ENCODE measurements at places on chromosomes 2 and 18.

DNA sequence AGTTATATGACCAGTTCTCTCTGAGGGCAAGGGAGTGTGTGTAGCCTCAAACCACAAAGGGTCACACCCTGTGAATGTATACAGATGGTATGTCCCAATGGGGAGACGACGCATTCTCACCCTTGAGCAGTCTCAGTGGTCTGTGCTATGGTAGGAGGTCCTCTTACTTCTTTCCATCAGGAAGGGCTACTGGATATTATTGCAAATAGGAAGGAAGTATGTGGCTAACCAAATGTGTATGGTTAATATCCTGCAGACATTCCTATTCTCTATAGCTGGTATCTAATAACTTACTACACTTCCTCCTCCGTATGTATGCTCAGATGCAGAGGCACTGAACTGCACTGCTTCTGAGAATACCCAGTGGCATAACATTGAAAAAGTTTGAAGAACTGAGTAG is 306.7 kb upstream of the CCDC68 start:
- H3K27me3 ChIP-seq, result no peaks in the 10 kb centered on the region
- no peak overlapping the region for H3K27ac ChIP-seq
- no peaks in the 10 kb centered on the region for H3K36me3 ChIP-seq

DNA sequence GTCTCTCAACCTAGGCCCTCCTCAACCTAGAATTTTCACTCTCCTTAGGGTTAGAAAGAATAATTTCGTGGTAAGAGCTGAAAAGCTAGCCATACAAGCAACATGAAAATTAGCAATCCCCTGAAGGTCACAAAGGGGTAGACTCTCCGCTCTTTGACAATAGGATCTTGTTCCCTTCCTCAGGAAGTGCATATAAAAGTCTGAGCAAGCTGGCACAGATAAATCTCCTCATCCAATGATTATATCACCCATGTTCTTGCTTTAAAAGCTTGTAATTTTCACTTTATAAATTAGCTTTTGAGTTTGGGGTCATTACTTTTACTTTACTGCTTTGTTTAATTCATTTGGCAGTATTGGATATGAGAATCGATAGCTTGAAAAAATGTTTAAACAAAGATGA is 852.3 kb upstream of the CRIM1 start:
- H3K36me3 ChIP-seq, result no peaks in the 10 kb centered on the region
- no peaks in the 10 kb centered on the region for H3K4me1 ChIP-seq
- DNase-seq, result no peak
- no peaks in the 10 kb centered on the region for H3K27me3 ChIP-seq

DNA sequence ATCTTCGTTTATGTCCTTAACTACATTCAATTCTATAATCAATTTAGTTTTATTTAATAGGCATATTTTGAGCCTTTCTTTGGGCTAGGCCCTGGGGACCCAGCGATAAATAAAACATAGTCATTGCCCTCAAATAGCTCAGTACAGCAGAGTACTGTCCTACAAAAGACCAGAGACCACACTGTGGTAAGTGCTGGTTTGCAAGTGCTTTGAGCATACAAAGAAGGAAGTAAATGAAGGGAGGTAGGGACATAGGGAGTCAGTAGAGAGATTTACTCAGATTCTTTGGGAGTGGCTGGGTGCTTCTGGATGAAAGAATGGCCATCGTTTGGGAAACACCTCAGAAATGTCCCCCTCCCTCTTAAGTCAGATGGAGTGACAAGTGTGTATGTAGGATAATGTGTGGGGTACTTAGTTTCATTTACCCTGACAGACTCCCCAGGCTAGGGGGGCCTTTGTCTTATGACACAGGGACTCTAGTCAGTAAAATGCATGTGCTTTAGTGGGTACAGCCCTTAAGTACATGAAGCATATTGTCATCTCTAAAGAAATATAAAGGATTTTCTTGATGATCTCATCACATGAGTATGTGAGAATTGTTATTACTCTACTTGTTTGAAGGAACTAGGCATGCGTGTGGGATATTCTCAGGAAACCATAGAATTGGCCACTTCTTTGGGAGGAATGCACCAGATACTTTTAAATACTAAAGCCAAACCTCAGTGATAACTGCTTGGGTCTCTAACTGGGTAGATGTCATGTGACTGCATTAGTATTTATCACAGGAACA is 35.1 kb downstream of the MAPRE2 start:
- no peaks in the 10 kb centered on the region for H3K27me3 ChIP-seq
- H3K4me3 ChIP-seq, result no peak overlapping the region
- H3K4me1 ChIP-seq, result peaks cover 13% of the 10 kb centered on the region
- no peak for DNase-seq

GRCh38 chr2:19955544-19956422 is 34.1 kb downstream of the WDR35 start:
- DNase-seq, result peak; percentile 65
- H3K4me1 ChIP-seq, result no peaks in the 10 kb centered on the region

DNA sequence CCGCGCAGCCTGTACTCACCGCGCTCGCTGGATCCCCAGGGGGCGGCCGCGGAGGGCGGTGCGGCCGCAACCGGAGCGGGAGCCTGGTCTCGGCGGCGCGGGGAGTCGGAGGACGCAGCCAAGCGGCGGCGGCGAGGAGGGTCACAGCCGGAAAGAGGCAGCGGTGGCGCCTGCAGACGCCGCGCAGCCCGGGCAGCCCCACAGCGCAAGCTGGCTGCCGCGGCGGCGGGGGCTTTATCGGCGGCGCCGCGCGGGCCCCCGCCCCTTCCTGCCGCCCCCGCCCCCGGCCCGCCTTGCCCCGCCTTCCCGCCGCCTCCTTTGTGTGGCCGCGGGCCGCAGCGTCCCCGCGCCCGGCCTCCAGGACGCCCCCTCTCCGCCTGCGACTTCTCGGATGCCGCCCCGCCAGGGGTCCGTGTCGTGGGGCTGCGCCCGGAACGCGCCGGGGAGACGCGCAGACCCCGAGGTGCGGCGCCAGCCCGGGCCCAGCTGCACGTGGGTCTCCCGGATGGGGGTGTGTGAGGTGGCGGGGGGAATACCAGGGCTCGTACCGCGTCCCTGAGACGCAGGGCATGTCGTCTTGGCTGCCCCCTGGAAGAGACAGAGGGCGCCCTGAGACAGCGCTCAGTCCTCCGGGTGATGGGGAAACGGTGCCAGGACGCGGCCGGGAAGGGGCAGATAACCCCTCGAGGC is at the start of gene SERPINE2:
Gene SERPINE2, minus strand, starts transcription at position 207 of the 690 bp plus-strand sequence. CDS start 37,386 bp downstream, outside the sequence.
- peaks cover 83% of the 10 kb centered on the region for H3K27me3 ChIP-seq
- peak within 1 kb of the TSS; percentile 46 for H3K4me3 ChIP-seq
- H3K4me1 ChIP-seq, result no peaks in the 10 kb centered on the region
- DNase-seq, result peak; percentile 84
- H3K27ac ChIP-seq, result no peak within 1 kb of the TSS

- H3K4me3 ChIP-seq, result no peak overlapping the region
- no peak overlapping the region for H3K27ac ChIP-seq
- H3K36me3 ChIP-seq, result no peaks in the 10 kb centered on the region
- no peaks in the 10 kb centered on the region for H3K27me3 ChIP-seq
Observed at GRCh38 chr18:11369556-11369955, 220.2 kb upstream of the PIEZO2 start.

DNA sequence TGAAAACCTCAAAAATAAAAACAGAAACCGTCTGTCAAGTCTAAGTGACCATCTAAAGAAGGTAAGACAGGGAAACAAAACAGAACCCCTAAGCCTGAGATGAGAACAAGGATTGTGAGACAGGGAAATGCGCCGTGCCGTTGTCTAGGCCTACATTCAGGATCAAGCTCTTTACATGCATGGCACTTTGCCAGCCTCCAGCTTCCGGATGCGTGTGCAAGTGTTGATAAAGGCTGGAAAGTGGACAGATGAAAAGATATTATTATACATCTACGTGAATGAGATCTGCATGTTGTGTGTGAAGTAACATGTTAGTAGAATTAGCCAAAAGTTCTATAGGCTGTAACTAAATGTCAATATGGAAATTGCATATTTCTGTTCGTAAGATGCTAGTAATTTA is 28.6 kb upstream of the TMEM87B start:
- H3K27ac ChIP-seq, result no peak overlapping the region
- H3K4me3 ChIP-seq, result no peak overlapping the region
- no peaks in the 10 kb centered on the region for H3K36me3 ChIP-seq
- H3K27me3 ChIP-seq, result no peaks in the 10 kb centered on the region
- no peak for DNase-seq

GRCh38 chr2:16962505-16962904 is 296.9 kb upstream of the CYRIA start:
- no peaks in the 10 kb centered on the region for H3K27me3 ChIP-seq
- H3K4me3 ChIP-seq, result no peak overlapping the region
- H3K27ac ChIP-seq, result no peak overlapping the region
- no peaks in the 10 kb centered on the region for H3K36me3 ChIP-seq

DNA sequence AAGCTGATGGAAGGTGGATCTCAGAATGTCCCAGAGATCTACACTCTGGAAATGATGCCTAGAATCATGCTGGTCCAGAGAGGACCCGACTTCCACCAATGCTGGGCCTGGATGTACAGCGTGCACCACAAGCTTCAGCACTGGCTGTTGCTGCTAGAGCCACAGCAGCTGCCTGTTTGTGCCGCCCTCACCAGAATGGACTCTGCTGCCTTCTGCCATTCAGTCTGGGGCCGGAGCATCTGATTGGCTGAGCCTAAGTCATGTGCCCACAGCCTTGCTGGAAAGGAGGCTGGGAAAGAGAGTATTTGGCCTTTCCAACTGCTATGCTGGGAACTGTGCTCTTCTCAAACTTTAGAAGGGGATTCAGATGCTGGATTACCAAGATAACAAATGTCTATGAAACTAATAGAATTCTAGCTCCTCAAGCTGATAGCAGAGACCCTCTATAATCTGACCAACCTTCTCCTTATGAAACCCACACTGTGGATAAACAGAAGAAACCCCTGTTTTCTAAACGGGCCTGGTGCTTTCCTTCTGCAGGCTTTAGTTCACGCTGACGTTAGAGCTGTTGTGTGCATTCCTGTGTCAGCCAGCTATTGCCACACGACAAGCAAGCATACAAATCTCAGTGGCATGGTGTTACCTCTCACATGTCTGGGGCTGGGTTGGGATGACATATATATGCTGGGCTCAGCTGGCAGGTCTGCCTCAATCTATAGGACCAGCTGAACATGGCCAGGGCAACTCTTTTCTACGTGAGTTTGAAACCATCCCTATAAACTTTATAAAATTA is 4.1 kb upstream of the LOXHD1 start:
- no peak overlapping the region for H3K4me3 ChIP-seq
- no peak overlapping the region for H3K27ac ChIP-seq
- no peak for DNase-seq
- no peaks in the 10 kb centered on the region for H3K36me3 ChIP-seq

- H3K4me3 ChIP-seq, result no peak overlapping the region
- no peaks in the 10 kb centered on the region for H3K4me1 ChIP-seq
- no peaks in the 10 kb centered on the region for H3K36me3 ChIP-seq
- no peaks in the 10 kb centered on the region for H3K27me3 ChIP-seq
- no peak for DNase-seq
Observed at GRCh38 chr2:61658841-61659780, 121.0 kb upstream of the XPO1 start.

DNA sequence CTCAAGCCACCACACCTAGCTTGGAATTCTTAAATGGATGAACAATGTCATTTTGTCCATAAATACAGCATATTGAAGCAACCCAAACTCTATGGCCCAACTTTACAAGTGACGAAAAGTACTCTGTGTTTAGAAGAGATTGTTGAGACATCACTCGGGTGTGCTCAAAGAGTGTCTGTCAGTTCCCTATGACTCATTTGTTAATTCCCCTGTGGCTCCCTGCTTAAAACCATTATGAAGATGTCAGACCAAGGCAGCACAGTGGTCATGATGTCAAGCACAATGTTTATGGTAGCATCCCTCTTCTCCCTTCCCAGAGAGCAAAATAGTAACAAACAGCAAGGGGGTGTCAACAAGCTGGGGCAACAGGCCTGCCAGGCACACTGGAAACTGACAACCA is 3.0 kb downstream of the LYG1 start:
- H3K27me3 ChIP-seq, result no peaks in the 10 kb centered on the region
- no peak overlapping the region for H3K27ac ChIP-seq
- H3K36me3 ChIP-seq, result peaks cover 9% of the 10 kb centered on the region
- no peaks in the 10 kb centered on the region for H3K4me1 ChIP-seq

GRCh38 chr2:168458139-168458538 is 2.1 kb downstream of the CERS6 start:
- DNase-seq, result no peak
- peak overlapping the region; percentile 75 for H3K4me3 ChIP-seq
- H3K27ac ChIP-seq, result no peak overlapping the region
- peaks cover 13% of the 10 kb centered on the region for H3K4me1 ChIP-seq

- no peaks in the 10 kb centered on the region for H3K4me1 ChIP-seq
- no peak overlapping the region for H3K4me3 ChIP-seq
- no peaks in the 10 kb centered on the region for H3K36me3 ChIP-seq
- H3K27ac ChIP-seq, result no peak overlapping the region
Observed at GRCh38 chr2:161983866-161984265, 90.1 kb downstream of the DPP4 start.
